ENCODE measurements at places on chromosomes 3 and 15. TPM values are rescaled to one million over a fixed set of nuclear protein-coding genes. Genes with fewer than 3 reads are reported as not detected.

The CPNE4 gene
- total RNA-seq: 5.7 TPM

The SAMMSON gene
- not detected for total RNA-seq

The ST6GAL1 gene
- total RNA-seq: 78.3 TPM

The EFHB gene
- total RNA-seq: 0.68 TPM

The ACSBG1 gene
- 0.35 TPM for total RNA-seq

The OR5K2 gene
- not detected for total RNA-seq

The CD276 gene
- 74.6 TPM for total RNA-seq

The CYP8B1 gene
- not detected for total RNA-seq

The GOLGA8J gene
- 0.22 TPM for total RNA-seq

The FBXW12 gene
- 0.55 TPM for total RNA-seq

The INSYN1 gene
- 2.0 TPM for total RNA-seq

All from A673 (cell line).